NCI-H69 (cell line): ENCODE measurements at places on chromosomes 3 and 15.
A peak's percentile ranks its signal among the peaks of the same experiment; 100 is the strongest.

DNA sequence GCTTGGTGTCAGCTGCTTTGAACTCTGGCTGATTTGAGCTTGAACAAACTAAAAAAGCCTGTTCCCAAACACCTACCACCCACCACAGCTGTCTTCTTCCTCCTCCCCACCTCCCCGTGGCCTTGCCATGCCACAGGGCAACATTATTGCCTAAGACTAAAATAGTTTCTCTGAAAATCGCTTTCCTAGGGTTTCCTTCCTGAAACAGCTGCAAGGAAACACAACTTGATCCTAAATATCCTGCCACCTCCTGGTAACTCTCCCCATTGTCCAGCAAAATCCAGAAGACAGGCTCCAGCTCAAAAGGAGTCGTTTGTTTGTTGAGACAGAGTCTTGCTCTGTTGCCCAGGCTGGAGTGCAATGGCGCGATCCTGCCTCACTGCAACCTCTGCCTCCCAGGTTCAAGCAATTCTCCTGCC, 193.9 kb upstream of the TPM1 start:
- DNase-seq: no peak

- peak; percentile 49 for DNase-seq
These were observed 47.0 kb upstream of the TRPM1 start for GRCh38 chr15:31148297-31149087.

- DNase-seq: no peak
These were observed 4.6 kb downstream of the OR5H15 start for GRCh38 chr3:98171071-98171470.

GRCh38 chr3:101998256-101998926, 149.1 kb downstream of the NFKBIZ start:
- no peak for DNase-seq

- no peak for DNase-seq
These were observed 86.0 kb downstream of the SMAD6 start for GRCh38 chr15:66788024-66788423.

DNA sequence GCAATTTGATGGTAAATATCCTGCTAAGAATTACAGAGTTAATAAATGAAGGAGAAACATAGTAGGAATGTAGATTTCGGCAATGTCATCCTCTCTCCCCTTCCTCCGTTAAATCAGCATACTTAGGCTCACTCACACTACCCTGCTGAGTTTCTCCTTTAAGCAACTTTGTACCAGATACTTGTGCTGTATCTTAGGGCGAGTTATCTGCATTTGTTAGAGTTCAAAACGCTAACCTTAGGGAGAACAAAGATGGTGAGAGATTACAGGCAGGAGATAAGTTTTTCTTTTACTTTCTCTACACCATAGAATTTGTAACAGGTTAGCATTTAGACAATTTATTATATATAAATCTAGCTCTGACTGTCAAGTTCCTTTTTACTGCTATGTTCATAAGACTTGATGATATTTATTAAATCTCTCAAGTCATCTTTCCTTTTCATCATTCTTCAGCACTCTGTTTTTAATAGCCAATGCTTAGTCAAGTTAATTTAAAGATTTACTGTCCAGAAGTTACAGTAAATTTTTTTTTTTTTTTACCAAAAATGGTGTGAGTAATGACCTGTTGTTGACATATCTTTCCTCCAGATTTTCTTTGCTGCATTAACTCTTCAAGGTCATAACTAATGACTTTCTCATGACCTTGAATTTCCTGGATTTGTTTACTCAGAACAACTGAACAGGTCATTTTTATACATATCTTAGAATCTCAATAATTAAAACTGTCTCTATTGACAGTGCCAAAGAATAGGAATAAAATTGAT, 22.2 kb downstream of the SUCNR1 start:
- DNase-seq: peak; percentile 7

GRCh38 chr3:53217175-53217574, 38.6 kb downstream of the TKT start:
- DNase-seq: no peak

- DNase-seq: no peak
These were observed 22.8 kb upstream of the C2CD4B start for GRCh38 chr15:62187910-62188309.

DNA sequence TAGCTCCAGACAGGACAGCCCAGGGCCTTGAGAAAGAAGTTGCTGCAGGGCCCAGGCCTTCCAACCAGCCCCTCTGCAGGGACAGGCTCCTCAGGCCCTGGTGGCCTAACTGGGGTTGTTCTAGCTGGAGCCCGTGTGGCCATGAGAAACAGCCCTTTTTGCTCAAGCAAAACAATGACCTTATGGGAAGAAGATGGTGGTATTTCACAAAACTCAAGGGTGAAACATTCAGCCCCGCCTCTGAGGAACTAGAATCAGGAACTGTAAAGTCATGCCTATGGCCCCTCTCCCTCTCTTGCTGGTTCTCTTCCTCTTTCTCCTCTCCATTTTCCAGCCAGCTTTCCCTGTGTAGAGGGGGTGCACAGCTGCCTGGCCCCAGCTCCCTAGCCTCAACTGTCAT, 273.3 kb downstream of the RPLP1 start:
- DNase-seq: no peak

GRCh38 chr3:8681349-8681748, 36.8 kb upstream of the SSUH2 start:
- DNase-seq: no peak

- DNase-seq: no peak
These were observed 14.2 kb upstream of the SPATA12 start for GRCh38 chr3:57046101-57046765.

- DNase-seq: no peak
These were observed 154.3 kb downstream of the RBPMS2 start for GRCh38 chr15:64621056-64621455.

DNA sequence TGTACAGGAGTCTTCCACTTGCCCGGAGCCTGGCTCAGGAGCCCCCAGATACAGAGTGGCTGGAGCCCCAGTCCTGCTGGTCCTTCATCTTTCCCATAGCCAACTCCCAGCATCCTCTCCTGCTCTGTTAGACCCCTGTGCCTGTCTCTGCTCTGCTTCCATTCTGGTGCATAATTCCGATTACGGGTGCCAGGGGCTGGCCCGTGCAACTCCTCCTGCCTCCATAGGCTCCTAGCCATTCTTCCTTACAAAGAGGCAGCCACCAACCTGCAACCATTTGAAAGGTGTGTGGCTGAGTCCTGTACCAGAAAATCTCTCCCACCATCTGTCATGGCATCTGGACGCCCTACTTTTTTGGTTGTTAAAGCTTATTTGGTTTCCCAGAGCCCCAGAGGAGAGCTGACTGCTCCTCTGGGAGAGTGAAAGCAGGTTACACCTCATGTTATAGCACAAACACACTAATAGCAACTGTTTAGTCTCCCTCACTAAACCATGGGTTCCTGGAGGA, 5.2 kb upstream of the RAD18 start:
- DNase-seq: peak; percentile 47

DNA sequence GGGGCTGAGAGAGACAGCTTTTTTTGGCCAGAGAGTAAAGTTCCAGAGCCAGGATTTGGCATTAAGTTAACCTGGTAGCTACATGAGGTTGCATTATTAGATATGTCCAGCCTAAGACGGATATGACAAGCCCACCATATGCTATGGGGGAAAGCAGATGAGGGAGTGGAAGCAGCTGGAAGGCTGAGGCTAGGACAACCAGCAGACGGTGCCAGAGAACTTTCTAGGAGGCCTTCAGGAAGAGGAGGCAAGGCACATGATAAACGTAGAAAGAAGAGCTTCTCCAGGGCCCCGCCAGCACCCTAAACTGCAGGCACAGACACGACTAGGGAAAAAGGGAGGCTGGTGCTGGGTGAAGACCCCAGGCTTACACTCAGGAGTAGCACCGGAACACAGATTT, 87.0 kb downstream of the CTNNB1 start:
- no peak for DNase-seq

DNA sequence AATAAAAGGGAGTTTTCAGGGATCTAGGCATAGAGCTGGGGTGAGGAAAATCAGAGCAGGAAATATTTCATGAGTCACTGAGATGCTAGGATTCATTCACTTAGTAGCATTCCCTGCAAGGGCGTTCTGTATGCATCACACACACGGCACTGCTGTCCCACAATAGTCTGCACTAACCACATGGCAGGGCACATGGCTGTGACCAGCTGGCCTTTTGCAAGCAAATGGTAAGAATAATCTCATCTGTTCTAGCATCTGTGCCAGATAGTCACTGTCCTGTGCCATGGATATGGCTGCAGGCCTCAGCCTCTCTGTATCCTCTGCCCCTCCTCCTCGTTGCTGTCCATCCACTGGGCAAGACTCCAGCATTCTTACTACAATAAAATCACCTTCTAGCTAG, 37.8 kb downstream of the BOC start:
- no peak for DNase-seq

- no peak for DNase-seq
These were observed 20.0 kb upstream of the RNF111 start for GRCh38 chr15:58967479-58967878.

- no peak for DNase-seq
These were observed 69.2 kb downstream of the ISG20 start for GRCh38 chr15:88707771-88708654.

DNA sequence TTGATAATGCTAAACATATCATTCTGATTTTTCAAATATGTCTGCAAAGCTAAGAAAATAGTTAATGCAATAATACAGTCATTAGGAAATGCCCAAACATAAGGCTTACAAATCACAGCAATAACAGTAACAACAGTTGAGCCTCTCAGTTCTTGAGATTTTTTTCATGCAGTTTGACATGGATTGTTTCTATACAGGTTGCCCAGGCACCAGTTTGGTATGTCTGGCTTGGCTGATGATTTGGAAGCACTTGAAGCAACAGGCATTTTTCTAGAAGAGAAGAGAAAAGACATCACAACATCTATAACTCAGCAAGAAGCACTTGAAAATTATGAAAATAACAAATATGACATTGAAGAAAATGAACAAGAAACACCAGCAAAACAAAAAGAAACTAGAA, 78.7 kb upstream of the COL6A5 start:
- no peak for DNase-seq

DNA sequence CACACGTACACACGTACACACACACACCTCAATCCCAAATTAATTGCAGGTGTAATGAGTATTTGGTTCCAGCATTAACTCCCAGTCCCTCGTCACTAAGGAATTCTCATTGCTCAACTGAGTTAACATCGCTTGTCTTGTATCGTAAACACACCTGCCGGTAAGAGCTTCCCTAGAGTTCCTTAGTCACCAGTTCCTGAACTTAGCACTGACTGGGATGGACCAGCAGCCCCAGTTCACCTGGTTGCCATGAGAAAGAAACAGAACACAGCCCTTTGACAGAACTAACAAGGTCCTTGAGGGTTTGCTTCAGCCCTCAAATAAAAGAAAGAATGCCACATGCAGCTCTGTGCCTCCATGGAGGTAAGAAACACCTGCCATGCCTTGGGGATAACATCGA, 66.3 kb upstream of the SLCO3A1 start:
- peak; percentile 47 for DNase-seq

DNA sequence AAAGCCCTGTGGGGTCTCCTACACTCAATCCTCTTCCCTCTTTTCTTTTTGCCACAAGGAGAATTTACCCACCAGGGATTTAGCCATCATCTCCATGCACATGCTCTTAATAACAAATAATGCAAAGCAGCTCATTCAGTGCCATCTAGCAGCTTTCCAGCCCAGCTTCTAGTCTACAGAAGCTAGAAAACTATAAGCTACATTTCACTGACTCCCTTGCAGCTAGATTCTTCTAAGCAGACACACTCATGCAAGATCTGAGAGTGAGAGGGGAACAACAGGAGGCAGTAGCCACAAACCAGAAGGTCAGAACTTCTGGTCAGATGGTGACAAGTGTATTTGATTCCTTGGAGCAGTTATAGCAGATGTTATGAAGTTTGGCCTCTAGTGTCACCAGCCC, 25.5 kb downstream of the OSBPL10 start:
- no peak for DNase-seq

DNA sequence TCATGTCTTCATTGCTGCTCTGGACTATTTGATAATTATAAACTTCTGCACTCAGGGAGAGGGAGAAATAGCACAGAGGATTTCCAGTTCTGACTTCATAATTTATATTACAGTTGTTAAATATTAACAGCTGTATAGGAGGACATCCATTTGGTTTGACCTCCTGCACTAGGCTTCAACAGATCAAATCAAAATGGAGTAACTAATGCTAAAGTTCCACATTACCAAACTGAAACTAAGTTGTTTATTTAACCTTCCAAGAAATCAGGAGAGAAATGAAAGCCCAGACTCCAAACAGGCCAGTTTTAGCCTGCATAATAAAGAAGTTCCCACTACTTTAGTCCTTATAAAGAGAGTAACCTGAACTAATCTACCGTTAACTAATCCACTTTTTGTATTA, 4.6 kb downstream of the PLSCR2 start:
- DNase-seq: no peak

DNA sequence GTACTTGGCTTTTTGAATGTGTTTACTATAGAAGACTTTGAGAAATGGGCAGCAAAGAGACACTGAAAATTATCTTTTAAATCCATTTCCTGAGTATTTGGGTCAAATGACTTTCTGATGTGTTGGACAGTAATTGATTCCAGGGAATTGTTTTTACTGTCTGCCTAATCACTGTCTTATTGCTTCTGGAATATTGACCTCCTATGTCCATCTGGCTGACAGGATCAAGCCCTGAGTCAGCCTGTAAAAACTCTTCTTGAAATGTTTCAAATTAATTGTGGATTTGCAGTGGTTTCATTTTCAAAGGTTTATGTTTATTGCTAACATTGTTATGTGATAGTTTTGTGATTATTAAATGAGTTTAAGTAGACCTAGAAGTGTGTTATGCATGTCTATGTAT, 50.6 kb upstream of the MLF1 start:
- no peak for DNase-seq
